ENCODE measurements at places on chromosomes 6 and 20. TPM values are rescaled to one million over a fixed set of nuclear protein-coding genes. Genes with fewer than 3 reads are reported as not detected.

OSTM1 gene
- total RNA-seq: 13.1 TPM

ARMC2 gene
- 2.8 TPM for total RNA-seq

WFDC12 gene
- not detected for total RNA-seq

RIPOR2 gene
- total RNA-seq: 21.3 TPM

GRCh38 chr6:153104220-153104619 is 26.9 kb downstream of the RGS17 start:
- DNase-seq: no peak

DNA sequence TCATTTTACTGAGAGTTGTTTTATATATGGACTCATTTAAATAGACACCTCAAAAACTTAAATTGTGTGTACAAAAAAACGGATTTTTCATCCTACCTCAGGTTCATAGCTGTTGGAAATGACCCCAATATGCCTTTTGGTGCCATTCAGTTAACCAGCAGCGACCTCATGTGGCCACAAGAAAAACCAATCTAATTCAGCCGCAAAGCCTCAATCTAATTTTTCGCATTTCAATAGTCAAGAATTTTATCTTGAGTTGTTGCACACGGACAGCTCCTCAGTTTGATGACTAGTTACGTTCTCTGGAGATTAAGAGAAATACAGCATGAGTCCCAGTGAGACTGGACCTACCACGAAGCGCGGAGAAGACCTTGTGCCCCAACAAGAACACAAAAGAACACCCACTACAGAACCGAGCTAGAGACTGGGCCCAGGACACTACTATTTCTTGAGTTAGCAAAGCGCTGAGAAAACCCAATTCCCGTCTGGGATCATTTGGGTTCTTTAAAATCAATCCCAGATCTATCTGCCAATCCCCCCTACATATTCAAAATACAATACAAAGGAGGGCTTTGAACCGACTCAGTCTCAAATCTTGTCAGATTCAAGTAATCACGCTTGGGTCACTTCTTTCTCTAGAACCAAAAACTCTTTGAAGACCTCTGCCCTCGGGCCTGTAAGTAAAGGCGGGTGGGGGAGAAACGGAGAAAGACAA is 1.1 kb downstream of the TCP11 start:
- peak; percentile 89 for DNase-seq

GRCh38 chr6:24126586-24127192 is 674 bp downstream of the NRSN1 start:
- peak; percentile 95 for DNase-seq

- DNase-seq: no peak
Measured at GRCh38 chr20:50815162-50815989, 20.5 kb downstream of the BCAS4 start.

DNA sequence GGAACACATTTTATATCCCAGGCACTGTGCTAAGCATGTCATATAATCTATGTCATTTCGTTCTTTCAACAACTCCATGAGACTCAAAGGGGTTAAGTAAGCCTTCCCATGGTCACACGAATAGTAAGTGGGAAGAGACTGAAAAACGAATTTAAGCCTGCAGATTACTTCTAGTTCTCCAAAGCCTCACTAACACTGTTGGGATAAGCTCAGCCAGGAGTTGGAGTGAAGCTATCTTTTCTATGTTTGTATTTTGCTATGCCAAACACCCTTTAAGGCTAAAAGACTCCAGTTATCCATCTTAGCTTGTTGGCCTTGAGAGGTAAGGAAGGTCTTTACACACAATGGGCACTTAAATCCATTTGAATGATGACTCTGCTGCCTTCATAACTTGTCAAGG is 148.1 kb upstream of the UST start:
- no peak for DNase-seq

DNA sequence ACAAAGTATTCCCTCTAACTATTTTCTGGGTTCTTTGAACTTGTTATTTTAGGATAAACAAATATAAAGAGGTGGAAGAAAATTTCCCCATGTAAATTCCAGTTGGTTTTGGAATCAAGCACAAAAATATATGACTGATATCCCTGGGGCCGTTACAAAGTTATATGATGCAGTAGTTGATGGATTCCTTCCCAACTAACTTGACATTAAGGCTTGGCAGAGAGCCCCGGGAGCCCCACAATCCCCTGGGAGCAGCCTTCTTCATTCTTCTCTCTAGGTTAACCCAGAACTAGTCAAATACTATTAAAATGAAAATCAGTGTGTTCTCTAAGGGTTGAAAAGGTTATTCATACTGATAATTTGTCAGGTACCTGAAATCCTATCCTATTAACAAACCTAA is 508.9 kb upstream of the SOX4 start:
- no peak for DNase-seq

DNA sequence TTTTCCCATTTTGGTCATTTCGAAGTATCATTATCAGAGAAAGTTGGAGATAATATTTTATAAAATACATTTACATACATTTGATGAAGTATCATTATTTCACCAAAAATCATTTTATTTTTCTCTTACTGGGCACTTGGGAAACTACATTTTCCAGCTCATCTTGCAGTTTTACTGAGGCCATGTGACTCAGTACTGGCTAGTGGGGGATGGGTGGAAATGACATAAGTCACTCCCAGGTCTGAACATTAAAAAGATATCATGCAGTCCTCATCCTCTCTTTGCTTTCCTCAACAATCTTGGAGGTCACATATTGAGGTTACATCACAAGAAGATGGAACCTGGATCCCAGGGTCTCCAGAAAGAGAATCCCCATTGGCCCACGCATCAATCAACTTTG is 84.1 kb downstream of the CD24 start:
- no peak for DNase-seq

DNA sequence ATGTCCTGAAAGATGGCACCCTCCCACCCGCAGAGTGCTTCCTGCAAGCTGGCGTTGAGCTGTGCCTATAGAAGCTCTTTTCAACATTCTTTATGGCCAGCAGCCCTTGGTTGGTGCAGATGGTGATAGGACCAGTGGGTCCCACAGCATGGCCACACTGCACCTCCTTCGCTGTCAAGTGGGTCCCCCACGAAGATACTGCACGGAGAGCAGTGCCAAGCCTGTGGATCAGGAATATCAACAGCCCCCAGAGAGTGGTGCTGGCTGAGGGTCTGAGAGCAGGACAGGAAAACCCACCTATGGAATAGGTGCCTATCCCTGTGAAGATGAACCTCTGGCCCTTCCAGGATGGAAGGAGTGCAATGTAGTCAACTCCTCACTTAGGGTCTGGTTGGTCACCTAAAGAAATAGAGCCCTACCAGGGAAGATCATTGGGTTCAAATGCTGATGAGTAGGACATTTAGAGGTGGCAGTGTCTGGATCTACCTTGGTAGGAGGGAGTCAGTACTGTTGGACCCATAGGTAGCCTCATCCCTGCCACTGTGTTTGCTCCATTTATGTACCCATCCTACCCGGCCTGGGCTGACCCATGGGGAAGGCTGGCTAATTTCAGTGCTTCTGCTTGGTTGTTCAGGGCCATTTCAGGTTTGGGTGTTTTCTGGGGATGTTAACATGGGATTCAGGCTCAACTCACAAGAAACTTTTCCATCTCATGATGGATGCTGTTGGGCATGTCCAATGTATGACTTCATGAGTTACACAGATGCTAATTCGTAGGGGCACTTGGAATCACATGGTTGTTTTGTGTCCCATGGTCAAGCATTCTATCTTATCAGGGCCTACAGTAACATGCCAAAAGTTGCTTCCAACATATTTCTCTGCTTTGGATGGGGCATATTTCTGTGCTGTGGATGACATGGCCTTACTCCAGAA is 33.4 kb upstream of the MICB start:
- no peak for DNase-seq

DNA sequence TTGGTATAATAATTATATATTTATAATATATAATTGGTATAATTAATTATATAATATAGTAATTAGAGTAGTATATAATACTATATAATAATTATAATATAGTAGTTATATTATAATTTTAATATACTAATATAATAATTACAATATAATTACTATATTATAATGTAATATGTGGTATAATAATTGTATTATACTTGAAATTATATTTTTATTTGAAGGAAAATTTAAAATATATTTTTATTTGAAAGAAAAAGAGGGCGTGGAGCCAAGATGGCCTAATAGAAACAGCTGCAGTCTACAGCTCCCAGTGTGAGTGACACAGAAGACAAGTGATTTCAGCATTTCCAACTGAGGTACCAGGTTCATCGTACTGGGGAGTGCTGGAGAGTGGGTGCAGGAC is 365.9 kb downstream of the MMUT start:
- no peak for DNase-seq

Data from tongue (tissue), 3 donors.